HCT116 (cell line): ENCODE measurements at places on chromosomes 1 and 21. TPM values are rescaled to one million over a fixed set of nuclear protein-coding genes. Genes with fewer than 3 reads are reported as not detected.

Gene CAMK2N1
- total RNA-seq, result 20.5 TPM

Gene F5
- total RNA-seq, result 0.37 TPM

Gene AGO1
- 36.2 TPM for total RNA-seq

Gene CHI3L1
- not detected for total RNA-seq

Gene AQP10
- not detected for total RNA-seq

Gene MAN1C1
- total RNA-seq, result 1.2 TPM

Gene TFF2
- not detected for total RNA-seq

Gene ESRRG
- total RNA-seq, result not detected

Gene ZNF648
- total RNA-seq, result 0.57 TPM

Gene KCNJ10
- 0.57 TPM for total RNA-seq

Gene CCDC24
- total RNA-seq, result 23.3 TPM

Gene ERO1B
- total RNA-seq, result 5.4 TPM

Gene LAMC2
- 22.2 TPM for total RNA-seq

Gene KDM1A
- 162 TPM for total RNA-seq

Gene FCGR1A
- total RNA-seq, result not detected

Gene ZNF695
- 14.9 TPM for total RNA-seq

Gene IL12RB2
- total RNA-seq, result 0.22 TPM

Gene CYP4A22
- not detected for total RNA-seq

Gene TRMT13
- total RNA-seq, result 13.2 TPM

Gene ANXA9
- total RNA-seq, result 2.7 TPM

Gene GPR25
- total RNA-seq, result not detected

Gene KCNC4
- total RNA-seq, result 13.0 TPM
